ENCODE measurements at places on chromosomes 4 and X. TPM values are rescaled to one million over a fixed set of nuclear protein-coding genes. Genes with fewer than 3 reads are reported as not detected.

GRCh38 chr4:14917298-14917633 lies 85.0 kb upstream of the CPEB2 start:
- DNase-seq = no peak
- no peaks in the 10 kb centered on the region for H3K4me1 ChIP-seq
- no peaks in the 10 kb centered on the region for H3K36me3 ChIP-seq

DNA sequence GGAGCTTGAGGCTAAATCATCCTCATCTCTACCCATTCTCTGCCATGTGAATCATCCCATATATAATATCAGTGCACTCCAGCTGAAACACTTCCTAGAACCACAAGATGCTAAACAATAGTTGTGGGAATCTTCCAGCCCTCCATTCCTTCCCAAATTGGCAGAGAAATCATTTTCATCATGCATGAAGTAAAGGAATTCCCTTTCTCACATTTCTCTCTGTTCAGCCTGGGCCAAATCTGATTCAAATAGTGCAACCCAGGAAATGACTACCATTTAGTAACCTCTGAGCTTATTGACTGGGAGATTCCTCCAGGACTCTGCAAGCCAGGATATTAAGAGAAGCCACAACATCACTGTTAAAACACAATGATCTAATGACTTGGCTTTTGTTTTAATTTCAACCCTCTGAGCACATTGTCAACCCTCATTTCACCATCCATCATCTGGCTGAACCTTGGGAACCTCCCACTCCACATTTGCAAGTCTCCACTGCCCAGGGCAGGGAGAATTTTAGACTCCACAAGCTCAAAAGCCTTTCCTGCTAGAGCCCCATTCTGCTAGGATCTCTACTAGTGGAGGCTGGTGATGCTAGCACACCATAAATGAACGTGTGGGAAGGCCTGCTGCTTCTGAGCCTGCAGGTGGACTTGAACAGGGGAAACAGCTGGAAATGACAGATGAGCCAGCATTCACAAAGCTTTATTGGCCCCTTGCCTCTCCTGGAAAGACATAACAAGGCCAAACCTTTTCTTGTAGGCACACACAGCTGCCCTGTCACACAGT lies 133.9 kb downstream of the TET2 start:
- DNase-seq = no peak
- H3K27me3 ChIP-seq = no peaks in the 10 kb centered on the region
- H3K27ac ChIP-seq = no peak overlapping the region
- H3K4me1 ChIP-seq = peaks cover 13% of the 10 kb centered on the region
- no peak overlapping the region for H3K4me3 ChIP-seq
- H3K36me3 ChIP-seq = peaks cover 13% of the 10 kb centered on the region

- DNase-seq = no peak
- no peaks in the 10 kb centered on the region for H3K36me3 ChIP-seq
- H3K4me1 ChIP-seq = no peaks in the 10 kb centered on the region
- H3K4me3 ChIP-seq = no peak overlapping the region
- no peak overlapping the region for H3K27ac ChIP-seq
Measured at GRCh38 chr4:113773014-113773413, 11.5 kb upstream of the CAMK2D start.

GRCh38 chr4:150402871-150403272 lies 179.1 kb upstream of the MAB21L2 start:
- H3K27ac ChIP-seq = no peak overlapping the region
- no peaks in the 10 kb centered on the region for H3K27me3 ChIP-seq
- H3K4me3 ChIP-seq = no peak overlapping the region

Gene PLAC1
- not detected for total RNA-seq

Gene GCNA
- total RNA-seq = not detected

Gene LANCL3
- 0.03 TPM for total RNA-seq

Gene EVC2
- 0.94 TPM for total RNA-seq
